ENCODE measurements at places on chromosomes 6 and 20.

DNA sequence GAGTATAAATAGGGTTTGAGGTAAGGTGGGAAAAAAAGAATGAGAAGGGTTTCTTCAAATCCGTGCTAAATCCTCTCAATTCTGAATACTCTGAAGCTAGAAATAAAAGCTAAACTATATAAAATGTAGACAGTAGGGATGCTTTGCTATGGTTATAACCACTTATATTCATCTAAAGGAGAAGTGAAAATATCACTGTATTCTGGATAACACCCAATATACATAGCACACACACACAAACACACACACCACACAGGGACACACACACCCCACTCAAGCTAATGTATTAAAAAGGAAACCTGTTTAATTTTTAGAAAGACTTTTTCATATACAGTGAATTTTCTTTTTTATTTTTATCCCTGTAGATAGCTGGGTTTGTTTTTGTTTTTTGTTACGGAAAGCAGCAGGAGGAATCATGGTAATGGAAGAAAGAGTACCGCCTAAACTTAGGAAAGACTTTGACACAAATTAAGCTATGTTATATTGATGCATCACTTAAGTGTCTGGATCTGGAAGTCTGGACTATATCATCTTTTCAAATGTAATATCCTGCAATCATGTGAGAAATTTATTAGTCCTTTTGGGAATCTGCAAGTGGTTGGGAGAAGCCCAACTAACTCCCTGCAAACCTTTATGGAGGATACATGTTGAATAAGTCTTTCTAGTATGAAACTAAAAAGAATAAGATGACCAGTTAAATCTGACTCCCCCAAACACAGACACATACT, 68.4 kb upstream of the FABP7 start:
- no peak overlapping the region for H3K27ac ChIP-seq
- no peaks in the 10 kb centered on the region for H3K27me3 ChIP-seq
- no peaks in the 10 kb centered on the region for H3K36me3 ChIP-seq
- no peaks in the 10 kb centered on the region for H3K4me1 ChIP-seq
- no peak overlapping the region for H3K4me3 ChIP-seq

- no peak overlapping the region for H3K4me3 ChIP-seq
- no peaks in the 10 kb centered on the region for H3K4me1 ChIP-seq
- H3K27ac ChIP-seq: no peak overlapping the region
- H3K27me3 ChIP-seq: no peaks in the 10 kb centered on the region
Measured at GRCh38 chr6:129188795-129189194, 305.9 kb downstream of the LAMA2 start.

DNA sequence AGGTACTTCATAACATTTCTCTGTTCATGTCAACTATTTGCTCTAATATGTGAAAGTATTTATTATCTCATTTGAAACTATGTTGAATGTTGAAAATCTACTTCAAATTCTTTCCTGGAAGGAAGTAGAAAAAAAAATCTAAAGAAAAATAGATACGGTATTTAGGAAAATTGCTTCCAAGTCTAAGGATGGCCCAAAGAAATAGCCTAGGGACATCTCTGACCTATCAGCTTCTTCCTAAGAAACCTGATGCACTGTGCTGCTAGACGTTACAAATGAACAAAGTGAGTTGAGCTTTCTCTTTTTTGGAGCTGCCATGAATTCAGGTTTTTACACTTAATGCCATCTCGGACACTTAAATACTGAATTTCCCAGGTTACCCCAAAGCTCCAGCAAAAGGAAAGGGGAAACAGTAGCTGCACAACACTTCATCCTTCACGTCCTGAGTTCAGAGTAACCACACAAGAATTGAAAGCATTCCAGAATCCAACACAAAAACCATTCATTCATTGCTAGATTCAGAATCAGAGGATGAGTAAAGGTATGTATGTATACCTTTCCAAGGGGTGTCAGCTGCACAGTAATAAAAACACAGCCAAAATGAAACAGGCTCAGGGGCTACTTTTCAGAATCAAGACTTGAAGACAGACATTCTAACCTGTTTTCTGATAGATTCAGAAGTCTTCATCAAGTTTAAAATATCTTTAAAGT, 7.9 kb downstream of the RMND1 start:
- no peak overlapping the region for H3K4me3 ChIP-seq
- no peak for DNase-seq
- H3K4me1 ChIP-seq: peaks cover 8% of the 10 kb centered on the region
- peak overlapping the region; percentile 90 for H3K27ac ChIP-seq

GRCh38 chr6:170017603-170018320, 266.3 kb downstream of the ERMARD start:
- no peak for DNase-seq
- H3K36me3 ChIP-seq: no peaks in the 10 kb centered on the region
- H3K27ac ChIP-seq: no peak overlapping the region

- DNase-seq: no peak
- H3K27ac ChIP-seq: no peak overlapping the region
- no peaks in the 10 kb centered on the region for H3K27me3 ChIP-seq
- no peaks in the 10 kb centered on the region for H3K36me3 ChIP-seq
- no peak overlapping the region for H3K4me3 ChIP-seq
Measured at GRCh38 chr6:42185597-42185996, 9.2 kb downstream of the GUCA1B start.

DNA sequence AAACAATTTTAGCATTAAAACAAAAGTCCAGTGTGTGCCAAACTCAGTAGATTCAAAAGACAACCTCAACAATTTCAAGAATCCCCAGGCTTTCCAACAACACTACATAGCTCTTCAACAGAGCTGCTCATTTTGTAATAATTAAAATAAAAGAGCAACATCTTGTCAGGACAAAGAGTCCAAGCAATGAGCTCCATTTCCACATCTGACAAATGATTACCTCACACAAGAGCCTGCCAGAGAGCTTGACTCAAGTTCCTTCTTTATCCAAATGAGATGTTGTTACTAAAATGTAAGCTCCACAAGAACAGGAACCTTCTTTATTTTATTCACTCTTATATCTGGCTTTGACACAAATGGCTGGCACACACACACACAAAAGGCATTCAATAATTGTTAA, 449.8 kb downstream of the HACE1 start:
- H3K4me3 ChIP-seq: no peak overlapping the region
- no peak overlapping the region for H3K27ac ChIP-seq
- no peaks in the 10 kb centered on the region for H3K27me3 ChIP-seq
- H3K4me1 ChIP-seq: no peaks in the 10 kb centered on the region
- H3K36me3 ChIP-seq: no peaks in the 10 kb centered on the region

GRCh38 chr20:58706975-58707681, 14.5 kb downstream of the NPEPL1 start:
- H3K27ac ChIP-seq: no peak overlapping the region
- no peaks in the 10 kb centered on the region for H3K27me3 ChIP-seq
- peaks cover 48% of the 10 kb centered on the region for H3K36me3 ChIP-seq
- peak; percentile 38 for DNase-seq
- H3K4me1 ChIP-seq: no peaks in the 10 kb centered on the region

GRCh38 chr6:163554663-163555062, 140.1 kb downstream of the QKI start:
- no peak overlapping the region for H3K4me3 ChIP-seq
- H3K27ac ChIP-seq: no peak overlapping the region
- DNase-seq: peak; percentile 70
